Motor neuron (in vitro differentiated cells): ENCODE measurements at places on chromosomes 5 and 9.
A peak's percentile ranks its signal among the peaks of the same experiment; 100 is the strongest.

DNA sequence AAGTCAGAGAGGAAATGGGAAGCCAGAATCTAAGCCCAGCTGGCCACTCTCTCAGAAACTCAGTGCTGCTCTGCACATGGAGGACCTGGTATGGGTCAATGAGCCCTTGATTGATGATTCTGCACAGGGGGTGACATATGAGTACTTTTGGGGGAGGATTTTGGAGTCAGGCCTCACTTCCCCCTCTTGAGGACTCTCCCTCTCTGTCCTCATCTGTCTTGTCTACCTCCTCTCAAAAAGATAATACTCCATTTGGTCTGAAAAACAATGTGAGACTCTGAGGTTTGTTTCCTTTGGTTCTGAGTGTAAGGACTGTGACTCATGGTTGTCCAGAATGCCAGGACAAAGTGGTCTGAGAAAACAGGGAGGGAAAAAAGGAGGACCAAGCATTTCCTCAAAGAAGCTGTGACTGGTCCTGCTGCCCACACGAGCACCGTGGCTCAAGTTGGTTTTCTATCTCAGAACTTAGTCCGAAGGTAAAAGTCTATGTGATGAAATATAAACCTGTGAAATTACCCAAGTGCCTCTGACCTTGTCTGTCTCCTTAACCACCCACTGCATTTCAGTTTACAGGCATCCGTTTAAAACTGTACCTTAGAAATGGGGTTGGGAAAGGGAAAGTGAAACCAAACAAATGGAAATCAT, 11.1 kb downstream of the TTC39B start:
- ATAC-seq: peak; percentile 56

DNA sequence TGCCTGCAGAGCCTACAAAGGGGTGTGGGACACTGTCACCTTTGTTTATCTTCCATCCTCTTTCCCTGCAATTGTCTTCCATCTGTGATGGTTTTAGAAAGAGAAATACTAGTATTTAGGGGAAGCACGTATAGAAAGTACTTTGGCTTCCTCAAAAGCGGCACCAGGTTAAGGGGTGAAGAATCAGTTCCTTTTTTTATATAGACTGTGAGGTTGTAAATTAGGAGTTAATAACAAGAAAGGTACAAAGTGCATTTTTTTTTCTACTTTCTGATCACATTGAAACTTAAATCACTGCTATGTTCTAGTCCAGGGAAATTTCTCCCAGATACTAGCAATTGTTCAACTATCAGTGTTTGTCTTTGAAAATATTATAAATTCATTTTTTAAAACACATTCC, 219.3 kb downstream of the CEMIP2 start:
- no peak for ATAC-seq

DNA sequence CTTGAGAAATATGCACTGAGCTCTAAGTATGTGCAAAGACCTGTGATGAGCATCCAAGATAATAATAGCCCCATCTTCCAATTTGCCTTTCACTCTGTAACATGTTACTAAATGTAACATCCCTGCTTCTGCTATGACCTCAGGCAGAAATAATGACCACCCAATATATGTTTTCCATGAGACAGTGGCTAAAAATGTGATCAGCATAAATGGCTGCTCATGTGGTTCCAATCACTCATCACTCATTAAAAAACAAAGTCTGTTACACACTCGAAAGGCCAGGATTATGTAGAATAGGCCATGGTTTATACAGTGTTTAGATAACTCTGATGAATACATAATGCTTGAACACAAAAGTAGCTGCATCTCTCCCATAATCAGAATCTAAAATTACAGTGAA, 71.4 kb upstream of the MOCS2 start:
- no peak for ATAC-seq

DNA sequence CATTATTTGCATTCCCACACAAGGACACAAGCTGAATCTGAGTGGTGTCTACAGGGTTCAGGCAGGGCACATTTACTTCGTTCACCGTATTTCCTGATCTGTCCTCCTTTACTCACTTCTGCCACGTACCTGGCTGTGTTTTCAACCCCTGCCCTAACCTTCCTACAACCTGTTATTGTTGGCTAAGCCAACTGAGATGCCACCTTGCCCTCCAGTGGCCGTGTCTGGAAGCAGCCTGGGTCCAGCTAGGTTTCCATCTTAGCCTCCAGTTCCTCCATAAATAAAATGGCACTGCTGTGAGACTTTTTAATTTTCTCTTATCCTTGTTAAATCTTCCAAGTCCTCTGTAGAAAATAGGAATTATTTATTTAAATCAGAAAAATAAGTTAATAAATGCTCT, 64.8 kb downstream of the ATP10B start:
- no peak for ATAC-seq

- ATAC-seq: no peak
Measured at GRCh38 chr5:71533142-71533541, 54.0 kb upstream of the MCCC2 start.

DNA sequence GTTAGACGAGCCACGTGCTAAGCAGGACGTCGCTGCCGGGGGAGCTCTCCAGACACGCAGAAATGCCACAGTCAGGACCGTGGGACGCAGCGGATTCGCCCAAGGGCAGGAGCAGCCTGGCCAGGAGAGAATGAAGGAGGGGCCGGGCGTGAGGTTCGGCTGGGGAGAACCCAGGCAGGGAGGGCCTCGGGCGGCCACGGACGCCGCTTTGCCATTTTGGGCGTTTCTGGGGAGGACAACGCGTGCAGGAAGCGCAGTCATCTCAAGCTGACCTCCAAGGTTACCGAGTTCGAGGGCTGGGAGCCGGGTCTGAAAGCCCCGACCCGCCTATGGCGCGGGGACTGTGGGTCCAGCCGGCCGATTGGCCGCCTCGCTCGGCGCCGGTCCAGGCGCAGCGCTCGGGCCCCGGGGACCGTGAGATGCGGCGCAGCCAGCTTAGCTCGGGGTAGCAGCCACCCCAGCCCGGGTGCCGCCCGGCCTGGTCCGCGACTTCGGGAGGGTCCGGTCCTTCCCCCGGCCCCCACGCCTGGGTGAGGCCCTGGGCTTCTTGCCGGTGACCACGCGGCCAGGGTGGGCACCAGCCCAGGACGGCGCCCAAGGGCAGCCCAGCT, 760 bp upstream of the MAN1B1 start:
- no peak for ATAC-seq

- ATAC-seq: no peak
Measured at GRCh38 chr5:42500003-42500599, 76.9 kb downstream of the GHR start.

DNA sequence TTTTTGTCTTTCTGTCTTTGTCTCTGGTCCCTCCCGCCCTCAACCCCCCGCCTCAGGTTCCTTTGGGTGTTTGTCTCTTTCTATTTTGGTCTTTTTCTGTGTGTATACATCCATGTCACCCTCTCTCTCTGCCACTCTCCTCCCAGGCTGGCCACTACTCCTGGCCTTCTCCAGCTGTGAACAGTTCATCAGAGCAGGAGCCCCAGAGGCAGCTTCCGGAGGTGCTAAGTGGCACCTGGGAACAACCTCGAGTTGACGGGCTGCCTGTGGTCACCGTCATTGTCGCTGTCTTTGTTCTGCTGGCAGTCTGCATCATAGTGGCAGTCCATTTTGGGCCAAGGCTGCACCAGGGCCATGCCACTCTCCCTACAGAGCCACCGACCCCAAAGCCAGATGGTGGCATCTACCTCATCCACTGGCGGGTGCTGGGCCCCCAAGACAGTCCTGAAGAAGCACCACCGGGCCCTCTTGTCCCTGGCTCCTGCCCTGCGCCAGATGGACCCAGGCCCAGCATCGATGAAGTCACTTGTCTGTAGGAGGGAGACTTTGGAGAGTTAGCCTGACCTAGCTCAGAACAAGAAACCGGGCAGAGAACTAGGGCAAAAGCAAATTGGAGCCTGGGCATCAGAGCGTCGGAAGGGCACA, 1.7 kb downstream of the SMIM33 start:
- no peak for ATAC-seq

DNA sequence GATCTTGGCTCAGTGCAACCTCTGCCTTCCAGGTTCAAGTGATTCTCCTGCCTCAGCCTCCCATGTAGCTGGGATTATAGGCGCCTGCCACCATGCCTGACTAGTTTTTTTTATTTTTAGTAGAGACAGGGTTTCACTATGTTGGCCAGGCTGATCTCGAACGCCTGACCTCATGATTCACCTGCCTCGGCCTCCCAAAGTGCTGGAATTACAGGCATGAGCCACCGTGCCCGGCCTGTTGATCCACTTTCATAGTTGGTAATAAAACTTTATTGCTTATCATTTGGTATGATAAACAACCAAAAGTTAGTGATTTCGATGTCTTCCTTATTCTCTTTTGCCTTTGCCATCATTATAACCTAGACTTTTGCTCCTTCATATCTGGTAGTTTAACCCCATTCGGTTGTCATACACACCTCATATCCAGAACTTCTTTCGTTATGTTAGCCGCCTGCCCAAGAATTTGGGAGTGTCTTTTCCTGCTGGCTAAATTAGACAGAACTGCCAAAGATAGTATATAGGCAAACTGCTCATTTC, 45.0 kb downstream of the UBE2R2 start:
- ATAC-seq: no peak

DNA sequence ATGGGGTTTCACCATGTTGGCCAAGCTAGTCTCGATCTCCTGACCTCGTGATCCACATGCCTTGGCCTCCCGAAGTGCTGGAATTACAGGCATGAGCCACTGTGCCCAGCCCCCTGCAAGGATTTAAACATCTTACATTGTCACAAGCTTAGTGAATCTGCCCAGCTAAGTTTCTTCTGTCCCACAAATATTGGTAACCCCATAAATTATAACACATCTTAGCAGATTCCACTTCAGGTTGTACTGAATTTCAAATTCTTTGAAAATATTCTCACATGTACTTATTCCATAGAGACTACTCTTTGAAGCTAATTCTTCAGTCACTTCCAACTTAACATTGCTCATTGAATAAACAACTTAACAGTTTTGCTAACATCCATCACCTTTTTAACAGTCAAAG, 13.4 kb upstream of the AFF4 start:
- no peak for ATAC-seq

GRCh38 chr9:8332871-8333270, 533.3 kb upstream of the DMAC1 start:
- no peak for ATAC-seq

- ATAC-seq: no peak
Measured at GRCh38 chr5:106966686-106967315, 703.9 kb downstream of the EFNA5 start.

DNA sequence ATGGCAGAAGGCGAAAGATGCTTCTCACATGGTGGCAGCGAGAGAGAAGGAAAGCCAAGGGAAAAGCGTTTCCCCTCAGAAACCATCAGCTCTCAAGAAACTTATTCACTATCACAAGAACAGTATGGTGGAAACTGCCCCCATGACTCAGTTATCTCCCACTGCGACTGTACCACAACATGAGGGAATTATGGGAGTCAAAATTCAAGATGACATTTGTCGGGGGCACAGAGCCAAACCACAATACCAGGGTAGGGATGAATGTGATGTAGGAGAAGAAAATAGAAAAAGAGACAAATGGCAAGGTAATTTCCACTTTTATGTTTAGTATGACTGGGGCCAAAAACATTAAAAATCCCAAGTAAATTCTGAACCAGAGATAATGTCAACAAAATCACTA, 216.8 kb downstream of the TRIM36 start:
- no peak for ATAC-seq

DNA sequence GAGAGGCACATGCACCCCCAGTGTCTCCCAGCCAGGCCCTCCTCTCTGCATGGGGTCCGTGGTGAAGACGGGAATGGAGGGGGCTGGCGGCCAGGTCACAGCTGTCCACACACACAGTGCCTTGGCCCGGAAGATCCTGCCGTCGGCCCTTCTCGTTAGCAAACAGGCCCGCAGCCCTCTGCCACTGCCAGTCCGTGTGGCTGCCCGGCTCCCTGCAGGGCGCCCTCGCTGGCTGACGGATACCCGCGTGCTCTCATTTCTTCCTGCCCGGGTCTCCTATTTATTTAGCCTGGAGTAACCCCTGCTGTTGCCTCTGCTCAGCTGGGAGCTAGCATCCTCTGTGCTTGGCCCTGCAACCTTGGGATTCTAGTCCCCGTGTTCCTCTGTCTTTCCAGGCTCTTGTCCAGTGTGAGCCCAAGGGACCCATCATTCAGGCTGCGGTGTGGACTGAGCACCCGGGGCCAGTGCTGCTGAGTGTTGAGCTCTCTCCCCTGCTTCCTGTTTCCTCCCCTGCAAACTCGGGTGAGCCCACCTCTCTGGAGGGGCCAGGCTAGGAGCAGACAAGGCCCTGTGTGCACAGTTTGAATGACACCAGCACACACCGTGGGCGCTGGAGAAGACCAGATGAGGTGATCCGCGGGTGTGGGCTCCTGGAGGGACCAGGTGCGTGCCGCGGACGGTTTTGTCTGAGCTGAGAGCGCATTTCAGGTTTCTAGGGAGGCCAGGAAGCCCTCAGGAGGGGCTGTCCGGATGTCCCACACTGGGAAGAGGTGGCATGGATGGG, 14.6 kb upstream of the RNU6ATAC start:
- ATAC-seq: no peak

- ATAC-seq: no peak
Measured at GRCh38 chr5:102889033-102889432, 133.9 kb downstream of the PAM start.

- no peak for ATAC-seq
Measured at GRCh38 chr5:52728686-52729085, 59.0 kb upstream of the ITGA1 start.

DNA sequence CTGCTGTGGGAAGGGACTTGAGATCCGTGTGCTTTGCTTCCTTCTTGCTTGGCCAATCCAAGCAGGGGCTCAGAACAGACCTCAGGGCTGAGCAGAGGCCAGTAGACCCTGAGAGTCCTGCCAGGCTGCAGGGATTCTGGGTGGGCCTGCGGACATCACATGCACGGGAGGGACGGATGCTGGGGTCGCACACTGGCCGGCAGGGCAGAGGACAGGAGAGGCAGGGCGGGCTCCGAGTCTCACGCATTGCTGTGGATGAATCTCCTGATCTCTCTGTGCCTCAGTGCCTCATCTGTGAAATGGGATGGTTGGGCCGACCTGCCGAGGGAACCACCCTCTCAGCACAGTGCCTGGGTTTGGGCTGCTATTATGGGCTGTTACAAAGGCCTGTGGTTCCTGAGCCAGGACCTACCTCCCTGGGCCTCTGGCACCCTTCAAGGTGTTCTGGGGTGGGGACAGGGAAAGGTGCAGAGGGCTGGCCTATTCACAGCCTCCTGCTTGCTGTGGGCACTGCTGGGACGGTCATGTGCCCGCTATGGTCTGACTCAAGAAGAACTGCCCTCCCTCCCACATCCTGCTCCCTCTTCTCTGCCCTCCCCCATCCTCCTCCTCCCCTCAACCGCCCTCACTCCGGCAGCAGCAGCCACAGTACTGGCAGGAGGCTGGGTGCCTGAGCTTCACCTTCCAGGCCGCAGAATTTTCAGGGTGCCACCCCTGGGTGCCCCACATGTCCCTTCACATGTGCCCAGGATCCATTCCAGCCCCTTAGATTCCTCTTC, 43.3 kb downstream of the NCS1 start:
- ATAC-seq: no peak
